ENCODE measurements at places on chromosomes 7 and 10.

GRCh38 chr7:49119706-49120105 is 195.4 kb downstream of the CDC14C start:
- H3K36me3 ChIP-seq: no peaks in the 10 kb centered on the region
- no peaks in the 10 kb centered on the region for H3K27me3 ChIP-seq
- H3K4me3 ChIP-seq: no peak overlapping the region
- DNase-seq: no peak
- H3K27ac ChIP-seq: no peak overlapping the region

GRCh38 chr7:115368998-115369397 is 447.1 kb downstream of the MDFIC start:
- no peak overlapping the region for H3K4me3 ChIP-seq
- H3K27ac ChIP-seq: no peak overlapping the region
- H3K36me3 ChIP-seq: no peaks in the 10 kb centered on the region

GRCh38 chr7:127252778-127253280 is at the start of gene GRM8:
GRM8 (minus strand) TSS chr7:127252941.
- peak; percentile 9 for DNase-seq
- no peaks in the 10 kb centered on the region for H3K36me3 ChIP-seq
- peak within 1 kb of the TSS; percentile 54 for H3K4me3 ChIP-seq
- H3K27ac ChIP-seq: no peak within 1 kb of the TSS
- H3K27me3 ChIP-seq: no peaks in the 10 kb centered on the region
- peaks cover 4% of the 10 kb centered on the region for H3K4me1 ChIP-seq

- H3K4me1 ChIP-seq: no peaks in the 10 kb centered on the region
- no peaks in the 10 kb centered on the region for H3K27me3 ChIP-seq
- H3K4me3 ChIP-seq: no peak overlapping the region
These were observed 274.5 kb upstream of the PPP2R2D start for GRCh38 chr10:131626274-131626673.

DNA sequence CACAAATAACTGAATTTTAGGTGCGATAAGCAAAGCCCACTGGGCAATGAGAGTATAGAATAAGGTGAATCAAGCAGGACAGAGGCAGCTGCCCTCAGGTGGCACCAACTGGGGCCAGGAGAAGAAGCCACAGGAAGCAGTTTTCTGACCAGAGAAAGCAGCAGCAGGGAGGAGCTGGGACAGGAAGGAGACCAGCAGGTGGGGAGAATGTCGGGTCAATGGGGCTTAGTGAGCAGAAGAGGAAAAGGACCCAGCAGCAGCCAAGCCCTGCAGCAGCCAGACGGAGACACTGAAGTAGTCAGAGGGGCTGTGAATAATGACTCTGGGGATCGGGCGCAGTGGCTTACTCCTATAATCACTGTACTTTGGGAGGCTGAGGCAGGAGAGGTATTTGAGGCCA is 209.6 kb upstream of the SH2B2 start:
- no peaks in the 10 kb centered on the region for H3K27me3 ChIP-seq
- H3K27ac ChIP-seq: no peak overlapping the region
- H3K4me1 ChIP-seq: peaks cover 4% of the 10 kb centered on the region
- no peak overlapping the region for H3K4me3 ChIP-seq
- H3K36me3 ChIP-seq: no peaks in the 10 kb centered on the region
- DNase-seq: no peak

- DNase-seq: no peak
- H3K27ac ChIP-seq: no peak overlapping the region
- no peaks in the 10 kb centered on the region for H3K27me3 ChIP-seq
- no peaks in the 10 kb centered on the region for H3K36me3 ChIP-seq
- H3K4me1 ChIP-seq: no peaks in the 10 kb centered on the region
These were observed 50.8 kb downstream of the CYTH3 start for GRCh38 chr7:6221340-6222319.

- no peak overlapping the region for H3K27ac ChIP-seq
- H3K27me3 ChIP-seq: no peaks in the 10 kb centered on the region
- DNase-seq: no peak
- no peak overlapping the region for H3K4me3 ChIP-seq
- no peaks in the 10 kb centered on the region for H3K4me1 ChIP-seq
- H3K36me3 ChIP-seq: no peaks in the 10 kb centered on the region
These were observed 55.7 kb downstream of the ADAM12 start for GRCh38 chr10:126332576-126332975.

DNA sequence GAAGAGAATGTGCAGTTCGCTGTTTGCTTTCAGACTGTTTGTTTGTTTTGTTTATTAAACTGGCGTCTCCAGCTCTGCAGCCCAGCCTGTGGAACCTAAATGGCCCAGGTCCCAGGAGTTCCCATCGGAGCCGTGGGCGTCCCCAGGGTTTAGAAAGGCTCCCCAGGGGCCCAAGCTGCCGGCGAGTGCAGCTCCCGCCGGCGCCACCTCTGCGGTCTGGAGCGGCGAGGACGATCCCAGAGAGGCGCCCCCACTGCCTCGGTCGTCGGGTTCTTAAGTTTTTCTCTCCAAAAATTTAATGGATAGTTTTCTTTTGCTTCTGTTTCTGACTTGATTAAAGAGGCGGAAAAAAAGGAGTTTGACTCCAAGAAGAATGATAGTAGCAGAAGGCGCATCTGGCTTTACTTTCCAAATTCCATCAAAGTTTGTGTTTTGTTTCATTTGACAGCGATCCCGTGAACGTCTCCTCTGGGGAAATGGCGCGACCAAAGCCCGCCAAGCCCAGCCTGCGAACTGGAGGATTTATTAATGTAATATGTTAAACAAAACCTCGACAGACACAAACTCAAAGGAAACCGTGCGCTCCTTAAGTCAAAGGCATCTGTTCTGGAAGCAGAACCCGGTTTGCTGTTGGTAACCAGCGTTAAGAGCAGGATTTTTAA is 718 bp upstream of the FZD1 start:
- peak; percentile 63 for DNase-seq
- peak overlapping the region; percentile 96 for H3K27ac ChIP-seq
- no peaks in the 10 kb centered on the region for H3K36me3 ChIP-seq
- H3K27me3 ChIP-seq: no peaks in the 10 kb centered on the region
- peaks cover 3% of the 10 kb centered on the region for H3K4me1 ChIP-seq
- H3K4me3 ChIP-seq: peak overlapping the region; percentile 81

DNA sequence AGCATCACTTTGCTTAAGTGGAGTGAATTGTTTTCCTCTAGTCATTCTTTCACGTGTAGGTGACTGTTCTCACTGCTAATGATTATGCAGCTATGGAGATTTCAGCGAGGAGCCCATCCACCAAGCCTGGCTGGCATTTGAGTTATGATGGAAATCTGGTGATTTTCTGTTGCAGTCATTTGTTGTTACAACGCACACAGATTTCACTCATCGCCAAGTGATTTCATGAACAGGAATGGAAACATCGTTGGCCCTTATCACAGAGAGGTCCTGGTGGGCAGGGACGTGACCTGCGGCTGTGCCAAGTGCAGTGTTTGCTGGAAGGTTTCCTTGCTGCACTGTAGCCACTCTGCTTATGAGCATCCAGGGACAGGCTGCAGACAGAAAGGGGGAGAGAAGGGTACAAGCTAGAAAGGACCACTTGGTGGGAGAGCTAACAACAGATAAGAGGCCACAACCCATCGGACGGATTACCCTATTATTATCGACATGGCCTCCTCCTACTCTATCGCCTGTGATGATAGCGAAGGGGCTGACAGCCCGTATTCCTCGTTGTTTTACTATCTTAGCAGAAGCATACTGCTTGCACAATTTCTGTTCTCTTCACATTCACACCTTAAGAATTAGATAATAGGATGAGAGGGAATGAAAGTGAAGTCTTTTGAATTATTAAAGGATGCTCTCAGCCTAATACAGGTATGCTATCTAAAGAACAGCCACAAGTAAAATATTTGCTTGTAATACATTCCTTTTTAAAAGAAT is 99.0 kb upstream of the PITRM1 start:
- H3K27ac ChIP-seq: no peak overlapping the region
- no peak overlapping the region for H3K4me3 ChIP-seq
- H3K27me3 ChIP-seq: no peaks in the 10 kb centered on the region
- no peaks in the 10 kb centered on the region for H3K36me3 ChIP-seq
- no peak for DNase-seq

- H3K27me3 ChIP-seq: no peaks in the 10 kb centered on the region
- H3K4me3 ChIP-seq: no peak overlapping the region
- H3K4me1 ChIP-seq: no peaks in the 10 kb centered on the region
- no peak for DNase-seq
These were observed 21.1 kb downstream of the MKRN1 start for GRCh38 chr7:140458201-140458600.

- DNase-seq: no peak
- H3K27ac ChIP-seq: no peak overlapping the region
- no peaks in the 10 kb centered on the region for H3K4me1 ChIP-seq
- H3K36me3 ChIP-seq: no peaks in the 10 kb centered on the region
- peaks cover 33% of the 10 kb centered on the region for H3K27me3 ChIP-seq
These were observed 694 bp downstream of the RBM20 start for GRCh38 chr10:110644598-110645462.

GRCh38 chr10:26412932-26413331 is 25.2 kb upstream of the APBB1IP start:
- no peaks in the 10 kb centered on the region for H3K27me3 ChIP-seq
- no peak overlapping the region for H3K27ac ChIP-seq
- no peak for DNase-seq
- no peak overlapping the region for H3K4me3 ChIP-seq
- H3K36me3 ChIP-seq: no peaks in the 10 kb centered on the region
- H3K4me1 ChIP-seq: no peaks in the 10 kb centered on the region

- DNase-seq: peak; percentile 30
- no peak overlapping the region for H3K27ac ChIP-seq
- no peaks in the 10 kb centered on the region for H3K36me3 ChIP-seq
- no peaks in the 10 kb centered on the region for H3K4me1 ChIP-seq
These were observed 28.4 kb downstream of the DAGLB start for GRCh38 chr7:6419310-6419773.

DNA sequence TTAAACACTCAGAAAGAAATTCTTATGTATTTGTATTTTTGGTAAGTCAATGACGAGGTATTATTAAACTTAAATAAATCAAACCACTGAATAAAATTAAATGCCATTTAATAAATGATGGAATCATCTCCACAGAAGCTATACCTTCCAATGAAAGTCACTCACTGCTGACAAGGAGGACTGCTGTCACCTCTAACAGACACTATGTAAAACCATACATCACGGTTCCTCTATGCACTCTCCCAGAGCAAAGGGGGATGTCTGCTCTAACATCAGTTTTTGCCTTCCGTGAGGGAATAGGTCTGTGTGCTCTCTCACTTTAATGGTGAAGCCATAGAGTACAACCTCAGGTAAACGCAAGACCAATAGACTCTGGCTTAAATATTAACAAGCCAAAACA is 99.7 kb upstream of the DDC start:
- H3K4me3 ChIP-seq: no peak overlapping the region
- no peak for DNase-seq
- H3K4me1 ChIP-seq: no peaks in the 10 kb centered on the region
- no peak overlapping the region for H3K27ac ChIP-seq
- no peaks in the 10 kb centered on the region for H3K27me3 ChIP-seq

- no peak for DNase-seq
- H3K36me3 ChIP-seq: no peaks in the 10 kb centered on the region
These were observed 48.3 kb upstream of the CDC14C start for GRCh38 chr7:48876087-48876486.

- H3K4me3 ChIP-seq: no peak overlapping the region
- no peaks in the 10 kb centered on the region for H3K27me3 ChIP-seq
- H3K36me3 ChIP-seq: no peaks in the 10 kb centered on the region
- H3K27ac ChIP-seq: no peak overlapping the region
- no peaks in the 10 kb centered on the region for H3K4me1 ChIP-seq
These were observed 319.4 kb downstream of the CALN1 start for GRCh38 chr7:72092769-72093168.

- H3K36me3 ChIP-seq: no peaks in the 10 kb centered on the region
- no peak for DNase-seq
- H3K27me3 ChIP-seq: no peaks in the 10 kb centered on the region
- H3K4me3 ChIP-seq: no peak overlapping the region
- no peaks in the 10 kb centered on the region for H3K4me1 ChIP-seq
- no peak overlapping the region for H3K27ac ChIP-seq
These were observed 27.9 kb upstream of the HNRNPH3 start for GRCh38 chr10:68303849-68304412.

DNA sequence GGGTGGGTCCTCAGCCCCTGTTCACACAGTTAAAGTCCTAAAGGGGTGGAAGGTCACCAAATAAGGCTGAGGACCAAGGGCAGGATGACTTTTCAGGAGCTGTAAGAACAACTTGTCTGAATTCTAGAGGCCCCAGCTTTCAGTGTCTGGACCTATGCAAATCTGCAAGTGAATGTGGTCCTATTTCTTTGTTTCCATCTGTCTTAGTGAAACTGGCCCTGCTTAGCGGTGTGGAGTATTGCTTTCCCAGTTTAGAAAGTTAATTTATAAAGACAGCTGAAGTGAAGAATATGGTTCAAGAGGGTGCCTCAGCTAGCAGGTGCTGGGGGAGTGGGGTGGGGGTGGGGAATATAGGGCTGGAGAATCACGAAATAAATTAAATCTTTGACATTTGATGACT is 40.1 kb downstream of the HHEX start:
- no peaks in the 10 kb centered on the region for H3K36me3 ChIP-seq
- H3K27ac ChIP-seq: no peak overlapping the region

- DNase-seq: no peak
- H3K4me1 ChIP-seq: no peaks in the 10 kb centered on the region
- peaks cover 11% of the 10 kb centered on the region for H3K27me3 ChIP-seq
- H3K36me3 ChIP-seq: no peaks in the 10 kb centered on the region
- no peak within 1 kb of the TSS for H3K27ac ChIP-seq
These were observed at the start of gene SORCS1 for GRCh38 chr10:107163881-107164861. SORCS1 (minus strand) TSS chr10:107164706.

- H3K27me3 ChIP-seq: no peaks in the 10 kb centered on the region
- H3K27ac ChIP-seq: no peak overlapping the region
- DNase-seq: no peak
These were observed 156.2 kb upstream of the LYZL1 start for GRCh38 chr10:29132551-29133111.

DNA sequence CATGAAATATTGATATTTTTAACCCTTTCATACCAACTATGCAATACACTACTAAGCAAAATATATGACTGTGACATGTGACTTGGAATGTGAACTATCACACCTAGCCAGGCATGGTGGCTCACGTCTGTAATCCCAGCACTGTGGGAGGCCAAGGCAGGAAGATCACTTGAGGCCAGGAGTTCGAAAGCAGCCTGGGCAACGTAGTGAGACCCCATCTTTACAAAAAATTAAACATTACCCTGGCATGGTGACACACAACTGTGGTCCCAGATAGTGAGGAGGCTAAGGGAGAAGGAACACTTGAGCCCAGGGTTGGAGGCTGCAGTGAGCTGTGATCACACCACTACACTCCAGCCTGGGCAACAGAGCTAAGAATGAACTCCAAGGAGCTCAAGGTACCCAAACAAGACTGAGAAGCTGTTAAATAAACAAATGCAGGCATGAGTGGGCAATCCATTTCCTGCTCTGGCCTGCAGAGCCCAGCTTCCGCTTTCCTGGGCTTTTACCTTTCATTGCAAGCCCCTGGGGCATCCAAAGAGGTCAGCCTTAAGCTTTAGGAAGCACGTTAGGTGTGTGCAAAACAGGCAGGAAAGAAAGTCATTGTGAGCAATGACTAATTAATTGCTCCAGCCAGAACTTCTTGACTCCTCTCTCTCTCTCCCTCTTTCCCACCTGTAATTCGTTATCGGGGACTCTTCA is 162.1 kb upstream of the FOXK1 start:
- H3K4me1 ChIP-seq: no peaks in the 10 kb centered on the region
- H3K27ac ChIP-seq: no peak overlapping the region
- DNase-seq: no peak
- H3K4me3 ChIP-seq: no peak overlapping the region

GRCh38 chr7:42227936-42228591 is 8.9 kb downstream of the GLI3 start:
- no peak overlapping the region for H3K27ac ChIP-seq
- peak overlapping the region; percentile 9 for H3K4me3 ChIP-seq
- DNase-seq: no peak
- no peaks in the 10 kb centered on the region for H3K27me3 ChIP-seq
- peaks cover 5% of the 10 kb centered on the region for H3K4me1 ChIP-seq

- H3K4me3 ChIP-seq: no peak overlapping the region
- H3K4me1 ChIP-seq: no peaks in the 10 kb centered on the region
- H3K36me3 ChIP-seq: no peaks in the 10 kb centered on the region
These were observed 31.6 kb downstream of the TMEM120A start for GRCh38 chr7:75962607-75963380.

All from prostate gland (tissue), 2 donors.